NCI-H1105 (cell line): ENCODE measurements at places on chromosomes 4 and X.

DNA sequence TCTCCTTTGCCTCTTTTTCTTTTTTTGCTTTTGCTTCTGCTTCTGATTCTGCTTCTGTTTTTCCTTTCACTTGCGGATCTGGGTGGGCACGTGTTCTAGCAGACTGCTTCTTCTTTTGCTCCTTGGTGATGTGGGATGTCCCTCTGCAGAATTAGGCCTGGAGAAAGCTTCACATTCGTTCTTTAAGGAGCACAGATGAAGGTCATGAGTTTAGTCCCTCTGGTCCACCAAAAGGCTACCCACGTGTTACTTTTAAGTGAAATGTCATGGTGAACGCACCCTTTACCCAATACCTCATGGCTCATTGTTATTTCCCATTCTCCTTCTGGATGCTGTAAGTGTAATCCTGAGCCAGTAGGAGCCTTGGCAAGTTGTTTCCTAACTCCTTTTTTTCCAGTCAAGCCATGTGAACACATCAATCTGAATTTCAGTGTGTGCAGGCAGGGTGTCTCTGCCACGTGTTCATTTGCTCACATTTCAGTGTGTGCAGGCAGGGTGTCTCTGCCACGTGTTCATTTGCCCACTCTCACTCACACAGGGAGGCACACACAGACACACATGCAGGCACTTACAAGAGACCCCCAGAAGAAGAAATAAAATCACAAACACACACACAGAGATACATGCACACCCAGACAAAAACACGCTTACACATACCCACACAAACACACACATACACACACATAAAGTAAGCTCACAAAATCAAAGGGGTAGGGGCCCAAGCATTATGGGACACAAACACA, 36.9 kb downstream of the NBDY start:
- DNase-seq: no peak

- peak; percentile 86 for DNase-seq
Measured at GRCh38 chrX:118726887-118727685, at the start of gene IL13RA1. IL13RA1 (plus strand) TSS chrX:118727606; CDS start chrX:118727639, 33 bp downstream.

DNA sequence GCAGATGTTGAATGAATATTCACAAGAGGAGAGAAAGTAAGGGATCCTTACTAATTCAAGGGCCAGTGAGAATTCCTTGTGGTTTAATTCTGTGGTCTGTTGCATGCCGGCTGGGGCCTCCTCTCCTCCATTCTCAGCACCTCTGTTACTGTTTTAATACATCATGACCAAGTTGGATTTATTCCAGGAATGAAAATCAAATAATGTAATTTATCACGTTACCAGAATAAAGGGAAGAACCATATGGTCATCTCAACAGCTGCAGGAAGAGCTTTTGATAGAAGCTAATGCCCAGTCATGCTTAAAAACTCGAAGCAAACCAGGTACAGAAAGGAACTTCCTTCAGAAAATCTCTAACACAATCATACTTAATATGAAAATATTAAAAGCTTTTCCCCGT, 54.1 kb downstream of the GRK4 start:
- no peak for DNase-seq

- DNase-seq: no peak
Measured at GRCh38 chr4:109589605-109590004, 29.6 kb downstream of the MCUB start.

- DNase-seq: no peak
Measured at GRCh38 chr4:94126669-94127068, 81.0 kb upstream of the SMARCAD1 start.

DNA sequence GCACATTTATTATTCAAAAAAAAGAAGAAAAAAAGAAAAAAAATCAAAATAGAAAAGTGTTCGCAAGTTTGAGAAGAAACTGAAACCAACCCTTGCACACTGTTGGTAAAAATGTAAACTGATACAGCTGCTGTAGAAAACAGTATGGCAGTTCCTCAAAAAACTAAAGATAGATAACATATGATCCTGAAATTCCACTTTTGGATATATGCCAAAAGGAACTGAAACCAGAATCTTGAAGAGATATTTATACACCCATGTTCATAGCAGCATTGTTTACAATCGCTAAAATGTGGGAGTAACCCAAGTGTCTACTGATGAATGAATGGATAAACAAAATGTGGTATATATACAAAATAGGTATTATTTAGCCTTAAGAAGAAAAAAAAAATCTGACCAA, 155.4 kb downstream of the TBCK start:
- DNase-seq: no peak

DNA sequence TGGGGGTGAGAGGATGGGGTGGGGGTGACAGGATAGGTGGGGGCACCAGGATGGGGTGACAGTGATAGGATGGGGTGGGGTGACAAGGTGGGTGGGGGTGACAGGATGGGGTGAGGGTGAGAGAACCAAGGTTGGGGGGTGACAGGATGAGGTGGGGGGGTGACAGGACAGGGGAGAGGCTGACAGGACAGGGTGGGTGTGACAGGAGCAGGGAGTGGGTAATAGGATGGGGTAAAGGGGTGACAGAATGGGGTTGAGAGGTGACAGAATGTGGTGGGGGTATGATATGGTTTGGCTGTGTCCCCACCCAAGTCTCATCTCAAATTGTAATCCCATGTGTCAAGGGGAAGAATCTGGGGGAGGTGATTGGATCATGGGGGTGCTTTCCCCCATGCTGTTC, 26.0 kb downstream of the RNF212 start:
- DNase-seq: no peak

GRCh38 chr4:61175495-61175894, 24.6 kb upstream of the ADGRL3 start:
- DNase-seq: no peak

- DNase-seq: no peak
Measured at GRCh38 chr4:70632028-70632427, 3.5 kb downstream of the ENAM start.

GRCh38 chr4:134627366-134627765, 425.8 kb upstream of the PABPC4L start:
- no peak for DNase-seq
